ENCODE measurements at places on chromosomes 7 and 10.

- DNase-seq = no peak
Measured at GRCh38 chr7:133030346-133030745, 51.5 kb downstream of the CHCHD3 start.

DNA sequence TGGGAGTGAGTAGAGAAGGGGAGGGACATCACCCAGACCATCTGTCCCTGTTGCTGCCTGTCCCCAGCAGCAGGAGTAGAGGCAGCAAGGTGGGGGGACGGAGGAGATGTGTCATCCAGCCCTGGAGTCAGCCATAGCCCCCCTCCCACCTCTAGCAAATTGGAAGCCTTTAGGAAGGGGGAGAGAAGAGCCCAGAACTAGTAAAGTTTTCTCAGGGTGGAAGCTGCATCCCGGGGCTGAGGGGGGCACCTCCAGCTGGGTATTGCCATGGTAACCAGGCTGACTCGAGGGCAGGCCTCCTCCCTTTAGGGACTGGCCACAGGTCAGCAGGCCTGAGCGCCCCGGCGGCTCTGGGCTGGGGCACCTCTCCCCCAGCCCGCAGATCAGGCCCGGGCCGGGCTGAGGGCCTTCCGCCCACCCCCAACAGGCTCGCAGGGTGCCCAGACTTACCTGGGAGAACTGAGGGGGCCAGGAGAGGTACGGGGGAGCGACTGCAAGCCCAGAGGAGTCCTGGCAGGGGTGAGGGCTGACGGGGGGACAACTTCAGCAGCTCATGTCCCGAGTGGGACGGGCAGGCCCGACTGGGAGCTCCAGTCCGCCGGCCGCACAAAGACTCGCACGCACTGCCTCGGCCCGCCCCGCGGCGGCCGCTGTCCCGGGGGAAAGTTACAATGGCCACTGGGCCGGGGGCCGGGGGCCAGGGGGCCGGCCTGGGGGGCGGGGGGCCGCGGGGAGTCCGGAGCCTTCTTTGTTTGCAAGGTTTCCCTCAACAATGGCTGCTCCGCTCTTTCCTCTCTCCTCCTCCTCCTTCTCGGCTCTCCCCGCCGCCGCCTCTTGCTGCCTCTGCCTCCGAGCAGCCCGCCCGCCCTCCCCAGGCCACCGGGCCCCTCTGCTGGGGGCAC is 6.0 kb downstream of the LDB1 start:
- no peak for DNase-seq

GRCh38 chr7:158416283-158416933 is 171.2 kb downstream of the PTPRN2 start:
- no peak for DNase-seq

DNA sequence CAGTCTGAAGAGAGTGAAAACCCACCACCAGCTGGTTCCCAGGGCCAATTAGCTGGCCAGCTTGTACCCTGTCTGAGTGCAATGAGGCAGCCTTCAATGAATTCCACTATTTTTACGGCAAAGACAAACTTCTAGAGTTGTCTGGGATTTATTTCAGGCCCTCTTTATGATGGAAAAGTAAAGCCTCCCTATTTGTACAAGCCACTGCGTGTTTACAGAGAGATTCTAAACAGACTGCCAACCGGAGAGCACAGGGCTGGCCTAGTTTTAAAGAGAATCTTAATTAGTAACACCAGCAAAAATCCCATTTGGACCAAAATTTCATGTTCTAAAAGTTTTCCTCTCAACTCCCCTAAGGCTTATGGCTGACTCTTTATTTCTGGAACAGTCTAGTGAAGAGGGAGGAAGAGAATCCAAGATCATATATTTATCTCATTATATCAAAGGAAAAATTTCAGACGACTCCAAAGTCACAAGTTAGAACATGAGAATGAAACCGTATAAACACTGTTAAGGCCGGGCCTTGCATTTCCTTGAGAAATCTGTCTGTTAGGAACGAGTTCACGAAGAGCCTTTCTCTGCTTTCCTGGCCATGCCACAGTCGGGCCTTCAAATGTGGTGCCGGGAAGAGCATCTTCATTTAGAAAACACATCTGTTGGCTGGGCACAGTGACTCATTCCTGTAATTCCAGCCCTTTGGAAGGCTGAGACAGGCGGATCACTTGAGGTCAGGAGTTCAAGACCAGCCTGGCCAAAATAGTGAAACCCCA is 724.6 kb upstream of the NRP1 start:
- DNase-seq = no peak

DNA sequence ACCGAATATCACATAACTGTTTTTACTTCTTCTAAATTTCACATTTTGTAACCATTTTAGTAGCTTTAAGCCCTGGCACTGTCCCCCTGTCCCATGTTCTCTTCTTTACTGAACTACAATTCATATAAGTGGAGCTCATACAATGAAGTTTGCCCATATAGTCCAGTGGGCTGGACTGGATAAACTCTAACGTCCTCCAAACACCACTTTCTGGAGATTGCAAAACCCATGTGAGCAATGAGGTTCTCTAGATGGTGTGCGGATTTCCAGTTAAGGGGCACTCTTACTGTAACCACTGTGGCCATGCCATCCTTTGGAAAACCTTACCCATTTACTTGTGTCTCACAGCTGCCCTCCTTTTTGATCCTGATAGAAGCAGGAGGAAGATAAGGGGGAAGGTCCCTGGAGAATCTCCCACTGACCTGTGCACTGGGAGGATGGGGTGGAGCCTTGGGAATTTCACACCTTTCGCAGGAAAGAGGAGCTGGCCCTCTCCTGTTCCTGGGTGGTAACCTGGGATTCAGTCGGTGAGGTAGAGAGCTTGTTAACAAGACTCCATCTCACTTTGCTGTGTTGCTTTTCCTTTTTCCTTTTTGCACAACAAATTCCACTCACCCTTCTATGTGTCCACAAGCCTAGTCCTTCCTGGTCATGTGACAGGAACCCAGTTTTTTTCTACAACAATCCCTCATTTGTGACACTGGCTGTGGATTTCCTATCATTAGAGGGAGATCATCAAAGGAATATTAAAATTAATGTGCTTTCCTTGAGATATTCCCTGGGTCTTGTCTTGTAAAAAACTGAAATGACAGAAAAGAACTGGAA is 120.7 kb downstream of the ARID5B start:
- no peak for DNase-seq

DNA sequence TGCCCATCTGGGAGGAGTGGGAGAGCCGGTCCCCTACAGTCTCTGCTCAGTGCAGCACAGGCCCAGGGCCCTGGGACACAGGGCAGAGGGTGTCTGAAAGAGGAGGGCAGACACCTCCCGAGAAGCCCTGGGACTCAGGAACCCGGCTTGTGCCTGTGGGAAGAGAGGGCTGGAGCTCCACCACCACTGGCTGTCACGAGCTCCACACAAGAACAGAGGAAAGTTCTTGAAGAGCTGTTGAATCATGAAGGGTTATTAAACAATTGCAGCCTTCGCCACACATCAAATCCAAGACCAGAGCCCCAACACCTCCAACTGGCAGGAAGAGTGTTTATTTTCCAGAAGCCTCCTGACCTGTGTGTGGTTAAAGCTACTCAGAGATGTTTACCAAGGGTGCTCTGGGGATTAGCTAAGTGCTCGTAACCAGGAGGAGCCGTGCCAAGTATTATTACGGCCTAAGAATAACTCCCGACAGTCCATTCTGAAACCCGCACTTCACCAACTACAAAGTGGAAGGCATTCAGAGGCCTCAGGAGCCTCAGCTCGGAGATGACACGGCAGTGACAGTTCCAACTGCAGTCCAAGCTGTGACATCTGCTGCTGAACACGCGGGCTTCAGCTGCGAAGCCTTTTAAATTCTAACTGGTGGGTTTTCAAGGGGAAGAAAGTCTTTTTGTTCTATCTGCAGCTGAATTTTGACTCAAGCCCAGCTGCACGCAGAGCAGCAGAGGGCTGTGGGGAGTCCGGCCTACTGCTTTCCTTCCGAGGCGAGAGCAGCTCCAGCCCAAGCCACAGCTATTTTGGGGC is 75.1 kb downstream of the MAD1L1 start:
- DNase-seq = no peak

- no peak for DNase-seq
Measured at GRCh38 chr7:28064437-28064836, 116.2 kb downstream of the JAZF1 start.

DNA sequence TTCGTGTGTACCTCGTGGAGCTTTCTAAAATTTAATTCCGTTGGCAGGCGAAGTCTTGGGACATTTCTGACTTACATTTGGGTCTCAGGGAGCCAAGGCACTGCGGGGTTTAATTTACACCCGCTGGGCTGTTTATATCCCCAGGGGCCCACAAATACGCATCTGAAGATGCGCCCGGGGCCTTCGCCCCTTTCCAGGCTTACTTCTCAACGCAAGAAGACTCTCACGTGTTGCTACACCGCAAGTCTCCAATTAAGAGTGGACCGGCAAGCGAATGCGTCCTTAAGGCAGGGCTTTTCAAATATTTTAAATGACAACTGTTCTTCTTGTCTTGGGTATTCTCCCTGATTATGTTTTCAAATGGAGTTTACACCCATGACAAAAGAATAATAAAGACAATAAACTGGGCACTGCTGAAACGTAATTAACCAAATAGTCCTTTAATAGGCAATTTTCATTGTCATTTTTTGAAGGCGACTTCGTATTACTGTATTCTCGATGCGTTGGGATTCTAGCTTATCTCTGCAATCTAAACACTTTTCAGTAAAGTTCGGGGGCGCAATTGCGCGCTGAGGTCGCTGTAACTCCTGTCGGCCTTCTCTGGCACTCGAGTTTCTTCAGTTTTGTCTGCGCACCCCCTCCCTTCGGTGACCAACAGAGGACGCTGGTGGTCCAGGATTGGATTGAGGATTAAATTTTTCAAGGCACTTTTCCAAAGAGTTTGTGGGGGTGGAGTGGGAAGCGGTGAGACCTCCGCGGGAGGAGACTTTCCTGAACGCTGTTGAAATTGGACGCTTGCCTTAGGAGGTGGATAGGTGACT is 837 bp upstream of the IGFBP3 start:
- no peak for DNase-seq

- DNase-seq = no peak
Measured at GRCh38 chr7:30915751-30916150, 4.1 kb downstream of the AQP1 start.

GRCh38 chr7:14936554-14936953 is 34.0 kb upstream of the DGKB start:
- DNase-seq = no peak

DNA sequence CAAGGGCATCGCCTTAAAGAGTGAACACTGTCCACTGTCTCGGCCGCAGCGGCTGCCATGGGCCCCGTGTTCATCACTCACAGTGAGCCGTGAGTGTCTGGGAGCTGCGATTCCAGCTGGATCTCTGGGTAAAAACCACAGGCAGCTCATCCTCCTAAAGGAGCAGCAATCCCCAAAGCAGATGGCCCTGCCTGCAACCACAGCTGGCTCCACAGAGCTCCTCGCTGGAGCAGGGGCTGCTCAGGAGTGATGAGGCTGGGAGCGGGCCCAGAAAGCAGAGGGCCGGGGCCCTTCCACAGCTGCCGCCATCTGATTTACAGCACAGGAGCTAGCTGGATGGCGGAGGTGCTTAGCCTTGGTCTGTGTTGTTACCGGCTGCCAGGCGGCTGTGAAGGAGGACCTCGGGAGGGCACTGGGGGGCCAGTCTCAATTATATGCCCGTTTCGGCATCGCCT is 6.6 kb upstream of the TMEM184A start:
- DNase-seq = no peak

GRCh38 chr10:80870282-80870681 is 332.6 kb downstream of the SH2D4B start:
- no peak for DNase-seq

- no peak for DNase-seq
Measured at GRCh38 chr10:103458720-103459119, at the start of gene CALHM1. TSS of gene CALHM1 (minus strand) at chr10:103458900. CDS start at chr10:103458751, 149 bp downstream.

DNA sequence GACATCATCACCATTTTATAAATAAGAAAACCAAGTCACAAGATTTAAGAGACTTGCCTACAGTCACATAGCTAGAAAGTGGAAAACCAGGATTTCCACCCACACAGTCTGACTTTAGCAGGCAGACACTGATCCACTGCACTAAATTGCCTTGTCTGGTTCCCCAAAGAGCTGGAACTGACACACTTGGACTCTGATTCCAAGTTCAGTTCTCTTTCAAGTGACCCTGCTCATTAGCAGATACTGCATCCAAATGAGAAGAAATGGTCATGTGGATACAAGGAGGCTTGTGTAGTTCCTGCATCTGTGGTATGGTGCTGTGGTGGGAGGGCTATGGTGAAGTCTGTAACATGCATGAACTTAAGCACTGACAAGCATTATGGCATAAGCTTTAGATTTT is 180.1 kb upstream of the MKLN1 start:
- DNase-seq = no peak

DNA sequence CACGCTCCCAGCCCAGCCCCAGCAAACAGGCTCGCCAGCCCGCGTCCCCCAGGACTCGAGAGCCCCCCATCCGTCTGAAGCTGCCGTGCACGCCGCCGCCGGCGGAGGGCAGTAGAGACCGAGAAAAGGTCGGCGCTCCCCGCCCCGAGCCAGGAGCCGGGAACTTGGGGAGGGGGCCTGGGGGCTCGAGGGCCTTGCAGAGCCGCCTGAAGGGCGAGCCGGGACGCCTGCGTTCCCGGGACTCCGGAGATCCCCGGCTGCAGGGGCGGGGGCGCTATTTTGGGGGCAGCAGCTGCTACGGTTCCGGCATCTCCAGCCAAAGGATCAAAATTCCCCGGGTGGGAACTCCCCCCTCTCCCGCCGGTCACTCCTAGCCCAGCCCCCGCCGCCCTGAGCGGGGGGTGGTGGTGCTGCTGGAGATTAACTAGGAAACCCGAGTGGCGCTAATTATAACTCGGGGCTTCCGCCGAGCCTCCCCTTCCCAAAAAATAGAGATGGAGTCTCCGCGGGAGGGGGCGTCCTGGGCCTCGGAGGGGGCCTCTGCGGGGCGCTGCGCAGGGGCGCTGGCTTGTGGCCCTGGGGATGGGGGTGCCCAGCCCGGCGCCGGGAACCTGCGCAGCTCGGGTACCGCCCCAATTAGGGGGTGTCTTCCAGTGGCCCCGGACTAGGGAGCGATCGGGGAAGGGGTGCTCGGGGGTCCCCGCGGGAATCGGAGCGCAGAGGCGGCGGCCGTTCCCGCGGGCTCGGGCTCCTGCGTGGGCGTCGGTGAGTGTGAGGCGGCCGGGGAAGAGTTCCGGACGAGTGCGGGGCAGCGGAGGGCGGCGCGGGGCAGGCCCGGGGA is 608 bp downstream of the ACHE start:
- peak; percentile 26 for DNase-seq

DNA sequence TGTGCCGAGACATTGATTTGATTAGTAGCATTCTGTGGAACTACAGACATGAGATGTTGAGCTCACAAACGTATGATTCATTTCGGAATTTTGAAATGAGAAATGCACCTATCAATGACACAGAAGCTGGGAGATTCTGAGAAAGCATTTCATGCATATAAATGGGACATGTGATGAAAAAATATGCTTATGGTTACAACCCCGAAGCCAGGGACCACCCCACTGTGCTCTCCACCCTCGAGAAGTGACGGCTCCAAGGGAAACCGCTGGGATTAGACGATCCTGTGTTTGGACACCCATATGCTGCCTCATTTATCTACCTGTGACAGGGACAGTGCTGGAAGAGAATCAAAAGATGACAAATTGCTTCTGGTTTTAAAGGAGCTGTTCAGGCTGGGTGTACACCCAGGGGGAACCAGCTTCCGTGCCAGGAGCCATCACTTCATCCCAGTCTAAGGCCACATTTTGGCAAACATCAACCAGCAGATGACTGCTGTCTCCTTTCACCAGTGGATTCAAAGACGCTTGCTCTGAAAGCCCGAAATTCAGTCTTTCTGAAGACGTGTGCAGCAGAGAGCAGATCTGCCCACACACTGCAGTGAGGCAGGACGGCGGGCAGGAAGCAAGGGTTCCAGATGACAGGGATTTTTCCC is 109.9 kb downstream of the ATXN7L1 start:
- DNase-seq = no peak
